A549 (cell line): ENCODE measurements at places on chromosomes 1 and 21.

GRCh38 chr1:47532921-47533792, 95.3 kb downstream of the FOXD2 start:
- no peak for DNase-seq

DNA sequence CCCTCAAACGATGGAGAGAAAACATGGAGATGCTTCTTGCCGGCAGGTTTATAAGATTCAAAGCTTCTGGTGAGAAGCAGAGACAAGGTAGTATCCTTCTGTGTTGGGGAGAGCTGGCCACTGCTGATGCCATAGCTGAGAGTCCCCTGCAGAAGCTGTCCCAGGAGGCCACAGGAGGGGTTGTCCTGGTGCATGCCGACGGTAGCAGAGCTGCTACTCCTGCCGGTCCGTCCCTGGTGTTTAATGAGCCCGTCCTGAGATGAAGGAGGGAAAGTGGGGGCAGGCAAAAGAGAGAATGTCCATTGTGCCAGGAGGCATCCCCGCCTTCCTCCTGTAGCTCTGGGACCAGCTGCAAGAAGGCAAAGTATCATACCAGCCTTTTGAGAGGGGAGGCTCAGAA, 10.4 kb upstream of the C2CD2 start:
- DNase-seq: no peak

- DNase-seq: no peak
Observed at GRCh38 chr1:34754964-34755637, at the start of gene GJB5. Gene GJB5, plus strand, starts transcription at chr1:34755047. Its CDS starts 2,284 bp downstream, at chr1:34757331.

DNA sequence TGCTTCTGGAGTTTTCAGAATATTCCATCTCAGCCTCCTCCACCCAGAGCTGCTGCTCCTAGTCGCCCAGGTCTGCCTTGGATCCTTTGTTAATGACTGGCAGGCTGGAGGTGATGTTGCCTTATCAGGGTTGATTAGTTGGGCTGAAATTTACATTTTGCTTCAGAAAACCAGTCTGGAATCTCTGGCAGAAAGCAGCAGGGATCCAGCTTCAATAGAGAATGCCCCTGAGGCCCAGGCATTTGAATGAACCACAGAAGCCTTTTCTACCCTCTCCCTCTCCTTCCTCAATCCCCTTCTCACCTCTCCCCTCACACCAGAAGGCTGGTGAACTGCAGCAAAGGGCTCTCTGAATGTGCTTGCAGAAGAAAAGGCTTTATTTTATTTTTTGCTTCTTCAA, 83.2 kb downstream of the PLXNA2 start:
- no peak for DNase-seq

DNA sequence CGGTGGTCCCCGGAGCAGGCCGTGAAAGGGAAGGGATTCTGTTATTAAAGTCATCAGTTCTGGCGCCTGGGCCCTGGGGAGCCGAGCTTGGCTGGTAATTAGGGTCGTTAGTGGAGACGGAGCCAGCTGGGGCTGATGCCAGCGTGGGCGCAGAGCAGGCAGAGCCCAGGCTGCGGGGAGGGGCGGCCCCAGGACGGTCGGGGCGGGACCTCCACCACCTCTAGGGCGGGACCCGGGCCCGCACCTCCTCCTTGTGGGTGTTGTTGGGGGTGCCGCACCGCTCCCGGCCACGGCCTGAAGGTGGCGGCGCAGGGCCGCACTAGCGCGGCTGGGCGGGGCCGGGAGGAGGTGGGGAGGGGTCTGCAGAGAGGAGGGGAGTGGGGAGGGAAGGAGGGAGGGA, 470.6 kb downstream of the PTPRU start:
- peak; percentile 54 for DNase-seq
